ENCODE measurements at places on chromosomes 2 and 18.

DNA sequence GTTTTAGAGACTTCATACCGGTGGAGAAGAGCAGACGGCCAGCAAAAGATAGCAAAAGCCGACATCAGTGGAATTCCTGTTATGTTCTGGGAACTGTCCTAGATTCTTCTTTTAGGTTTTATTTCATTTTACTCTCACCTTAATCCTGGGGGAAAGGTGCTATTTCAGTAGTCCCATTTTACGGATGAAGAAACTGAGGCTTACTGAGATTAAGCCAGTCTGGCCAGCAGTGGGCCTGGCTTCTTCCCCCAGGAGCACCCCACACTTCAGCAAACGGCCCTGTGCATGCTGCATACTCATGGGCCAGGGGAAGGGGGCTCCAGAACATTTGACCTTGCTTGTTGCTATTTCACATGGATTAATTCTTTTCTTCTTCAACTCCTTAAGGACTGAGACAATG, 56.7 kb downstream of the NTSR2 start:
- no peak for DNase-seq

DNA sequence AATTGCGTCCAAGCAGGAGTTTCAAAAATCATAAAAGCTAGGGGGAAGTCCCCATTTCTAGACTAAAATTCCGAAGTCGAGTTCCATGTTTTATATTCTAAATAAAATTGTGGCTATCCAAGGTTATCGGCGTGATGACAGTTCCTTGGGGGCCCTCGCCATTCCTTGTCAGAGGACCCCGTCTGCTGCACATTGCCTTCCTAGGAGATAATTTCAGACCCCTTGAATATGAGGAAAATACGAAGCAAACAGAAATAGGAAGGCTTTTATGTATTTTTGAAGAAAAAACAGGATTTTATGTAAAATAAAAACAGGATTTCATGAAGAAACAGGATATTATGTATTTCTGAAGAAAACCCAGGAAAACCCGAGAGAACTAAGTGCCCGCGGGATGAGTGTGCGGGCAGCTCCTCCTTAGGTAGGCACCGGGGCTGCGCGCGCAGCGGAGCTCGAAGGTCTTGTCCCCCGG, 465 bp upstream of the PLEKHA3 start:
- no peak for DNase-seq

DNA sequence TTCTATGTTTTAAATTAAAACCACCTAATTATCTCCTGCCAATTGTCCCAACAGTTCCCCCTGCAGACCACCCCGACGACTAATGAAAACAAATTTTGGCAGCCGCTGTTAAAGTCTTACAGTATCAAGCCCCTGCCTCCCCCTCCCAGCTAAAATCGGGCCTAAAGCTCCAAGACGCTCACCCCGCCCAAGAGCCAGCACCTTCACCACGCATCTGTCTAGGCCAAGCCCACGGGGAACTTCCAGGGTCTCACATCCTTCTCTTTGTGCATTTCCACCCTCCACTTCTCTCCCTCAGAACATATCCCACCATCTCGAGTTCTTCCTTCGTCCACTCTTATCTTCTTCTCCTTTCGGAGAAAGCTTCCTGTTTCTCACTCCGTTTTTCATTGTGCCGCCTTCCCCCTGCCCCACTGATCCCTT, 445 bp downstream of the PRPF40A start:
- DNase-seq, result peak; percentile 4

DNA sequence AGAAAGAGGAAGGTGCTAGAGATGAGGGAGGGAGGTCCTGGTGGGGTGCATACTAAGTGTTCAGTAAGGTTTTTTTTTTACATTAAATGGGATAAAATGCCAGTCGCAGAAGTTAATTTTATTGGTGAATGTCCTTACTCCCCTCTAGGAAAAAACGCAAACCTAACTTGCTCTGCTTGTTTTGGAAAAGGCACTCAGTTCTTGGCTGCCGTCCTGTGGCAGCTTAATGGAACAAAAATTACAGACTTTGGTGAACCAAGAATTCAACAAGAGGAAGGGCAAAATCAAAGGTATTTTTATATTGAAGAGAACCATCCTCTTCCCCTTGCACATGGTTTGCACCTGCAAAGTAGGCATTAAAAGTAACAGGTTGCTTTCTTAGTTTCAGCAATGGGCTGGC, 12.7 kb upstream of the IL18R1 start:
- DNase-seq, result no peak

- no peak for DNase-seq
Measured at GRCh38 chr2:26655611-26656195, 14.5 kb upstream of the CIB4 start.

GRCh38 chr18:62030091-62030985, 137.5 kb upstream of the RNF152 start:
- no peak for DNase-seq

GRCh38 chr18:9507565-9508088, 32.3 kb downstream of the RALBP1 start:
- no peak for DNase-seq

GRCh38 chr18:69759046-69759445, 188.6 kb downstream of the CD226 start:
- no peak for DNase-seq

DNA sequence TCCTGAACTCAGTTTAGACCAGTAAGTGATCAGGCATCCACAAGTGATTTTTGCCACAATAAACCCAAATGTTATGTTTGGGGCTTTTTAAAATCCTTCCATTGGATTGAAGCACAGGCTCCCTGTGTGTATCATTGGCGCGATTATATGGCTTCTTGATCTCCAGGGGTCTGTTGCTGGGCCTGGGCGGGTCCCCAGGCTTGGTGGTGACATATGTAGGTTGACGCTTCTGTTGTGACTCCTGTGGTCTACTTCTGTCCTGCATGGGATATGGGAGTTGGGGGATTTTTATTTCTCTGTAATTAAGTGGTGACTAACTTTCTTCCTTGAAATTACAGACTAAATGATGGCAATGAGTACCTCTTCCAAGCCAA, 56.2 kb upstream of the EML6 start:
- DNase-seq, result no peak

- no peak for DNase-seq
Measured at GRCh38 chr18:48472610-48473009, 63.4 kb upstream of the ZBTB7C start.
